Endothelial cell (in vitro differentiated cells): ENCODE measurements at places on chromosomes 3 and 15.

DNA sequence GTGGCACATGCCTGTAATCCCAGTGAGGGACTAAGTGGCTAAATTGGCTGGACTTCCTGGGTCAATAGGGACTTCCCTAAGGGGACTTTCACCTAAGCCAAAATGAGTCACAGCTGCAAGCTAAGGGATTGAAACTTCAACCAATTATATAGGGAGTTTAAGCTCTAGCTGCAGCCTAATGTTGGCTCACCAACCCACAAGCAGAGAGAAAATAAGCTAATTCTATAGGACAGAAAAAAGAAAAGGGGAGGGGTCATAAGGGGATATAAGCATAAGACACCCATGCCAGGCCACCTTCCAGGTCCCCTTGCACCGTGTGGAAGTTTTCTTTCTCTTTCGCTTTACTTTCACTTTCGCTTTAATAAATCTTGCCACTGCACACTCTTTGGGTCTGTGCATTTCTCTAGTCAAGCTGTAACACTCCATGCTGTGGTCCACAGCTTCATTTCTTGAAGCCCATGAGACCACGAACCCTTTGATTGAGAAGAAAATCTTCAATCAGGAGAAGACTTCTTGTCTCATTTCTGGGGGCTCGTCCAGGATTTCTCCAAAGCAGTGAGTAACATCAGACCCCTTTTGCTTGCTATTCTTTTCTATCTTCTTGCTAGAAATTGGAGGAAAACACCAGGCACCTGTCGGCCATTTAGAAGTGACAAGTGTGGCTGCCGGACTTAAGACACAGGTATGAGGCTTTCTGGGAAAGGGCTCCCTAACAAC lies 192.3 kb downstream of the IGSF11 start:
- no peak for DNase-seq

GRCh38 chr3:11808231-11808630 lies 38.5 kb downstream of the TAMM41 start:
- no peak for DNase-seq

DNA sequence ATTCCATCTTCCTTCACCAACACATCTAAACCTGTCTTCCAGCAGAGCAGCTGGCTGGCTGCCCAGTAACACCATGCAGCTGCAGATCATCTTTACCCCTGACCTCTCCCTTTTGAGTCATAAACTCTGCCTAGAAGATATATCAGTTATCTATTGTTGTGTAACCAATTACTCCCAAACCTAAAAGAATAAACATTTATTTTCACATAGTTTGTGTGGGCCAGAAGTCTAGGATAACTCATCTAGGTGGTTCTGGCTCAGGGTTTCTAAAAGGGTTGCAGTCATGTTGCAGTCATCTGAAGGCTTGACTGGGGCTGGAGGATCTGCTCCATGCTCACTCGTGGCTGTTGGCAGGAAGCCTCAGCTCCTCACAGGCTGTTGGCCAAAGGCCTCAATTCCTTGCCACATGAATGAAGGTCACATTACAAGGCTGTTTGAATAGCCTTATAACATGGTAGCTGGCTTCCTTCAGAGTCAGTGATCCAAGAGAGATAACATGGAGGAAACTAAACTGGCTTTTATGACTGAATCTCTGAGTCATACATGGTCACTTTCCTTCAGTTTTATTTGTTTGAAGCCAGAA lies 92.8 kb downstream of the GOLIM4 start:
- DNase-seq: no peak

DNA sequence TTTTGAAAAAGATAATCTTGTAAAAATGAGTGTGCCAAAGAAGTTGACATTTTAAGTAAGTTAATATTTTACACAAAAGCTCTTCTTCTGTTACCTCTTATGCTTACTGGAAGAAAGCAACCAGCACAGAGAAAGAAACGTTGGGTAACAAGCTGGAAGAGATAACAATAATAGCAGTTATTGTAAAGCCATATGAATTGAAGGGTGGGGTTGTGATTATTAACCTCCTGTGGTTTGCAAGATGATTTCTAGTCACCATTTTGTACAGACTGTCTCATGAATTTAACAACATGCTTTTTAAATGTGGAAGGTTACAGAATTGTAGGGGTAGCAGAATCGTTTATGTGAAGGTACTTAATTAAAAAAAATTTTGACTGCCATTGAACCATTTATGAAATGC lies 9.2 kb downstream of the RAP2B start:
- DNase-seq: no peak

DNA sequence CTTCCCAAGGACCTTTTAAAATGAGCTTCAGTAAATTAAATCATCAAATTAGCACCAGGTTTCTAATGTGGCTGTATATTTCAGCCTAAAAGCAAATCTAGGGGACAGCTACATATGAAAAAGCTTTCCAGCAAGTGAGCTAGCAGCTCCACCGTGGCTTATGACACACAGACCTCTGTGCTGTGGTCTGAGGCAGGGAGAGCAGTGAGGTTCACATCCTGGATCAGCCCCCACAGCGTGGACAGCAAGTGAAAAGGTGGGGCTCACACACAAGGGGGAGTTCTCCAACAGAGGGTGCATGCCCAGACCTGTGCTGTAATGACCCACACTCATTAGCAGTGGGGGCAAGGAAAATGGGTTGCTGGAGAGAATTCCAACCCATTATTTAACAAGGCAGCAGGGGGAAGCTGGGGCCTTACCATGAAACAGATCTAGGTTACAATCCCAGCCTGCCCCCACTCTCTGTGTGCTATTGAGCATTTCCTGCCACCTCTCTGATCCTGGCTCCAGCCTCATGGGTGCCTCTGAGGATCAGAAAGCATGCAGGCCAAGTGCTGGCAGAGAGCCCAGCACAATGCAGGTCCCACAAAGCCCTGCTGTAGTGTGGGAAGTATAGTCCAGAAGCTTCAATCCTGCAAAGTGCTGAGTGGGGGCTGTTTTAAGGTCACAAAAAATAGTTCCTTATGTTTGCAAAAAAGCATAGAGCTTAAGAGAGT lies 48.2 kb downstream of the RASGRF1 start:
- DNase-seq: no peak

GRCh38 chr3:101513419-101513986 lies 491 bp upstream of the SENP7 start:
- no peak for DNase-seq

DNA sequence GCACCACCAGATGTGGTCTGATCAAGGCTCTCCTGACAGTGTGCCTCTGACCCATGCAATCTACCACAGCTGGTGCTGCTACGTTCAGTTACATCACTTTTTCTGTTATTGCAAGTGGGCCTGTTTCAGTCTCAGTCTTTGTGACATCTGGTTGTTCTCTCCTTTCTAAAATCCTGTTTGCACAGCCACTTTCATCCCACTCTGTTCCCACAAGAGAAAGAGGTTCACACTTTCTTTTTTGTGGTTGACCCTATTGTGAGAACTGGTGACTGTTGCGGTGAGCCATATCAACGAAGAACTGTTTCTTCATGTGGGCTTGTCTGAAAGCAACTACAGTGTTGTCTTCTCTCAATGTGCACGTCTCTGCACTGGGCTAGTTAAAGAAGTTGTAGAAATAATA lies 342.8 kb upstream of the ARPP21 start:
- no peak for DNase-seq

GRCh38 chr3:50134367-50134766 lies 20.8 kb upstream of the SEMA3F start:
- no peak for DNase-seq

DNA sequence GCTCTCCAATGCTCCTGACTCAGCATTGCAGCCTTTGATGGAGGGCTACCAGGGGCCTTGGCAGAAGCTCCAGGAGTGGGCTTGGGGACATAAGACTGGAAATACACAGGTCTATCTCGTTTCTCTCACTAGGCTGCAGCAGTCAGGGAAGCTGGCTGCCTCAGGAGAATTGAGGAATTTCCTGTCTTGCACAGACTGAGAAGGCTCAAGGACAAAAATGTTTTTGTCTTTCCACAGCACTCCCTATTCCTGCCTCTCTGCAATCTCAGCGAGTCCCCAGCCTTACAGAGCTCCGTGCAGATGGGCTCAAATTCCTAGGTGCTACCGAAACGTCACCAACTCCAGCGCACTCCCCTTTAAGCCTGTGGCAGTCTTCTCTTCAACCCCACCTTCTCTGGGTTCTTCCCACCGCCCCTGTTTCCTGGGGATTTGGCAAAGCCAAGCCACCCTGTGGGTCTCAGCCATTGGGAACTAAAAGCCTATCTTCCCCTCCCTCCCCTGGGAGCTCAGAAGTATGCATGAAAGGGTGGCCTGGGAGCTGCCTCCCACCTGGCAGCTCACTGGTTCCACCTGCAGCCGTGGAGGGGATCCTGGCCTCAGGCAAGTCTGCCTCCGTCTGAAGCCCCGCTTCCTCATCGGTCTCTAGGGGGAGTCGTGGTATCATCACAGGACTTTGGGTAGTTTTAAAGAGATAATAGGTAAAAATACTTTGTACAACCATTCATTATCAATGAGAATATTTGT lies 322.6 kb upstream of the FRG2C start:
- DNase-seq: peak; percentile 23

DNA sequence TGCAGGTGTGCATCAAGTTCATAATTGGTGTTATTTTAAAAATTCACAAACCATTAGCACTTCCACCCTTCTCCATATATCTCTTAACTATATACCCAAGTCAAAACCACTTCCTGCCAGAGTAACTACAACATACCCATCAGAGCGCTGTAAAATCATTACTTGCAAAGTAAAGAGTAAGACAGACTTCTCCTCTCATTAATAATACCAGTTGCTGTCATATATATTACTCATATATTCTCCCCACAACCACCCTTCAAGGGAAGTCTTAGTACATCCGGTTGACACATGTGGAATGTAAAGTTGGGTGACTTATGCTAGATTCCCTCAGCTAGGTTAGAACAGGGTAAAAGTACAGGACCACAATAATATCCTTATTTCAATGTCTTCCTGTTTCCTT lies 5.6 kb downstream of the TERC start:
- no peak for DNase-seq

GRCh38 chr15:29615791-29616190 lies 206.5 kb downstream of the TJP1 start:
- DNase-seq: no peak

DNA sequence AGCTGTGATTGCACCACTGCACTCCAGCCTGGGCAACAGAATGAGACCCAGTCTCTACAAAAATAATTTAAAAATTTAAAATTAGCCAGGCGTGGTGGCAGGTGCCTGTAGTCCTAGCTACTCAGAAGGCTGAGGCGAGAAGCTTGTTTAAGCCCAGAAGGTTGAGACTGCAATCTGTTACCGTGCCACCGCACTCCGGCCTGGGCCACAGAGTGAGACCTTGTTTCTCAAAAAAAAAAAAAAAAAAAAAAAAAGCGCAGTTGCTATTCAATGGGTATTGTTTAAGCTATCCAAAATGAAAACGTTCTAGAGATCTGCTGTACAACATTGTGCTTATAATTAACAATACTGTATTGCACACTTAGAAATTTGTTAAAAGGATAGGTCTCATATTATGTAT lies 24.0 kb downstream of the ZNF148 start:
- no peak for DNase-seq

- DNase-seq: no peak
Measured at GRCh38 chr3:172716476-172716875, 5.6 kb upstream of the NCEH1 start.
